ENCODE measurements at places on chromosomes 12 and 14.

DNA sequence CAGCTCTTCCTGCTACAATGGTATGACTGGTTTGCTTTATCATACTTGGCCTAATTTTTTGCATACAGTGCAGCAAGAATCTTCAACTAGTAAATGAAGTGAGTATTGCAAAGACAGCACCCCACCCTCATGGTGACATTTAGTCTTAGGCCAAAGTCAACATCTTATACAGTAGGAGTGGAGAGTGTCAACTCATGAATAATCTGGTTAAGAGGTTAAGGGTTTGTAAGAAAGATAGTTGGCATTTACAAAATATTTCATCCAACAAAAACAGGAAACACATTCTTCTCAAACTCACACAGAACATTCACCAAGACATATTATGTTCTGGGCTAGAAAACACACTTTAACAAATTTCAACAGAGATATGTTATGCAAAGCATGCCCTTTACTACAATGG lies 2.2 kb upstream of the OAS1 start:
- no peak for DNase-seq

GRCh38 chr14:44385906-44386305 lies 121.2 kb downstream of the FSCB start:
- no peak for DNase-seq

GRCh38 chr12:94663702-94664101 lies 13.3 kb upstream of the TMCC3 start:
- no peak for DNase-seq

DNA sequence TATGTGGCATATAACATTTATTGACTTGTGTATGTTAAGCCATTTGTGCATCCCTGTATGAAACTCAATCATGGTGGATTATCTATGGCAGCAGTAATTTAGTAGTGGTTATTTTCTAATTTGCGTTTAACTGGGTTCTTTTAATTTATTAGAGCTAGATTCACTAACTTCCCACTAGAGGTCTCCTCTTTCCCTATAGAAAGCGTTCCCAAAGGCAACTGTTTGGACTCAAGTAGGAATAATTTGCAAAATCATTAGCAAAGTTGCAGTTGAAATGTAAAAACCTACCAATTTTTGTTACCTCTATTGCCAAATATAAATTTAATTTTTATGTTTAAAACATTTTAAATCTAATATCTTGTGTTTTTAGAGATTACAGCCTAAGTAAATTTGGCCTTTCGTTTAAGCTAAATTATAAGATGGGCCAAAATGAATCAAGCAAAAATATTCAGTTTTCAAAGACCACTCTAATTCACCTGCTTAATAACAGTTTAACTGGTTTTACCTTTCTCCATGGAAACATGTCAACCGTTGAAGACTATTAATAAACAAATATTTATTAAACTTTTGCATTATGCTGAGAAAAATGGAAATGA lies 6.0 kb downstream of the DMAC2L start:
- no peak for DNase-seq

- DNase-seq = no peak
Observed at GRCh38 chr14:23933742-23934128, 19.8 kb upstream of the DHRS4 start.
